Activated CD4-positive, alpha-beta T cell treated with anti-CD3 and anti-CD28 coated beads for 36 hours (primary cell): ENCODE measurements at places on chromosomes 1 and 21.
A peak's percentile ranks its signal among the peaks of the same experiment; 100 is the strongest.

DNA sequence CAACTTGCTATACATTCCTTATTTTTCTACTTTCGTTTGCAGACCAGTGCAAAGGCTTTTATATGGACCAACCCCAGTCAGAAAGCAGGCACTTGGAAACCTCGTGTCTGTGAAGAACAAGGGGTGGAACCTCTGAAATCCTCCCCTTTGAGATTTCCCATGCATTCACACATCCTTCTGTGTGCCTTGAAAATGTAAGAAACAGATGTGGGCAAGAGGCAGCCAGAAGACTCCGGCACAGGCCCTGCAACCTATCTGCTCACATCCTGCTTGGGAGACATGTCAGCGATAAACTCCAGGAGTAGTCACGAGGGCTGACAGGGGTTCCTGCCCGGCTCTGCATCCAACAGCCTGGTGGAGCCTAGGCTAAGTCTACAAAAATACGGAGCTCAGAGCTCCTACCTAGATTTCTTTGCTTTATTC is 42.5 kb downstream of the ETS2 start:
- H3K36me3 ChIP-seq = no peaks in the 10 kb centered on the region
- H3K4me3 ChIP-seq = no peak overlapping the region
- no peak for DNase-seq

GRCh38 chr1:230794431-230794830 is 47.2 kb downstream of the CAPN9 start:
- H3K4me1 ChIP-seq = no peaks in the 10 kb centered on the region
- H3K27me3 ChIP-seq = peaks cover 8% of the 10 kb centered on the region
- H3K36me3 ChIP-seq = no peaks in the 10 kb centered on the region
- H3K27ac ChIP-seq = no peak overlapping the region

GRCh38 chr1:237393632-237394031 is 351.6 kb downstream of the RYR2 start:
- H3K27ac ChIP-seq = no peak overlapping the region
- no peak overlapping the region for H3K4me3 ChIP-seq
- no peak for DNase-seq
- H3K4me1 ChIP-seq = no peaks in the 10 kb centered on the region

- no peak overlapping the region for H3K27ac ChIP-seq
- no peaks in the 10 kb centered on the region for H3K27me3 ChIP-seq
- H3K36me3 ChIP-seq = peaks cover 39% of the 10 kb centered on the region
- H3K4me3 ChIP-seq = peak overlapping the region; percentile 88
These were observed 3.6 kb downstream of the PARP1 start for GRCh38 chr1:226404063-226404903.

DNA sequence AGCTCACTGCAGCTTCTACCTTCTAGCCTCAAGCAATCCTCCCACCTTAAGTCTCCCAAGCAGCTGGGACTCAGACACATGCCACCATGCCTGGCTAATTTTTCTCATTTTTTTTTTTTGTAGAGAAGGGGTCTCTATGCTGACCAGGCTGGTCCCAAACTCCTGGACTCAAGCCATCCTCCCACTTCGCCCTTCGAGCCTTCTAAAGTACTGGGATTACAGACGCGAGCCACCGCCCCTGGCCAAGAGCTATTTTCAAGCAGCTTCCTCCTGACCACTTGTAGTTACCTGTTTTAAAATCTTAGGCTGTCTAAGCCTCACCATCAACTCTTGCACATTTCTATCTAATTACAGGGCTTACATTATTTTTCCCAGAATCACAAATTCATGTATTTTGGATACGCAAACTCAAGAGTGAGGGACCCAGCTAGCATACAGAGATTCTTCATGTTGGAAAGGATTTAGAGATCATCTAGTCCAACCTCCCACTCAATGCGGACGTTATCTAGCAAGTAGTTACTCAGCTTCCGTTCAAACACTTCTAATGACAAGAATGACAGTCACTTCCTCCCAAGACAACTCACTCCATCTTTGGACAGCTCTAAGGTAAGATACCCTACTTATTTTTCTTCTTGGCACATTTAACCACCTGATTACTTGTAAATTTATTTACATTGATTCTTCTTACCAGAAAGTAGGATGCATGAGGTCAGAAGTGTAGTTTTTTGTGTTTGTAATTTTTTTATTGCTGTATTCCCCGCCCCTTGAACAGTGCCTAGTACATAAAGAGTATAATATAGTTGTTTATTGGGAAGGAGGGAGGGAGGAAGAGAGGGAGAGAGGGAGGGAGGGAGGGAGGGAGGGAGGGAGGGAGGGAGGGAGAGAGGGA is 65.4 kb downstream of the LUZP1 start:
- peaks cover 50% of the 10 kb centered on the region for H3K4me1 ChIP-seq
- H3K36me3 ChIP-seq = peaks cover 10% of the 10 kb centered on the region
- no peaks in the 10 kb centered on the region for H3K27me3 ChIP-seq
- H3K4me3 ChIP-seq = peak overlapping the region; percentile 56

- no peak for DNase-seq
- no peak overlapping the region for H3K4me3 ChIP-seq
- no peak overlapping the region for H3K27ac ChIP-seq
- H3K27me3 ChIP-seq = no peaks in the 10 kb centered on the region
- no peaks in the 10 kb centered on the region for H3K4me1 ChIP-seq
These were observed 13.5 kb downstream of the TIE1 start for GRCh38 chr1:43314233-43314632.

DNA sequence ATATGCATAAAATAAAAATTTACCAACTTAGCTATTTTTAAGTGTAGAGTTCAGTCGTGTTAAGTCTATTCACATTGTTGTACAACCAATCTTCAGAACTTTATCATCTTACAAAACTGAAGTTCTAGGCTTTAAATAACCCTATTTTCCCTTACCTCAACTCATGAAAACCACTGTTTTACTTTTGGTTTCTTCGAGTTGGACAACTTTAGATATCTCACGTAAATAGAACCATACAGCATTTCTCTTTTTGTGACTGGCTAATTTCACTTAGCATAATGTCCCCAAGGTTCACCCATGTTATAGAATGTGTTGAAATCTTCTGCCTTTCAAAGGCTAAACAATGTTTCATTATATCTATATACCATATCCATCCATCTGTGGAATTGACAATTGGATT is 819.0 kb upstream of the ADGRL4 start:
- no peaks in the 10 kb centered on the region for H3K4me1 ChIP-seq
- DNase-seq = no peak
- no peak overlapping the region for H3K27ac ChIP-seq
- H3K27me3 ChIP-seq = no peaks in the 10 kb centered on the region
- no peak overlapping the region for H3K4me3 ChIP-seq
- no peaks in the 10 kb centered on the region for H3K36me3 ChIP-seq

DNA sequence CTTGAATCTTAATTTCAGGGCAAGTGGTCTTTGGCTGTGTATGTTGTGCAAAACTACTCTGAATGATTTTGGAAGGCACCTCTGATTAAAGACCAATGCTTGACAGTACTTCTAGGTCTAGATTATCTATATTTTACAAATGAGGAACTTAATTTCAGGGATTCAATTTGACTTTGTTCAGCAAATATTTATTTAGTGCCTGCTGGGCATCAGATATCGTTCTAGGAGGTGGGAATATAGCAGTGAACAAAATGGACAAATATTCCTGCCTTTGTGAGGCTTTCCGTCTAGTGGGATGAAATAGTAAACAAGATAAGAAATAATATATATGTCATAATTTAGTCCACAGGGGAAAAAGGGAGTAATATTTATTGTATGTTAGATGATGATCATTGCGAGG is 4.7 kb downstream of the ZNF326 start:
- H3K4me3 ChIP-seq = no peak overlapping the region
- H3K36me3 ChIP-seq = peaks cover 22% of the 10 kb centered on the region
- H3K4me1 ChIP-seq = peaks cover 39% of the 10 kb centered on the region
- H3K27ac ChIP-seq = no peak overlapping the region
- no peaks in the 10 kb centered on the region for H3K27me3 ChIP-seq

DNA sequence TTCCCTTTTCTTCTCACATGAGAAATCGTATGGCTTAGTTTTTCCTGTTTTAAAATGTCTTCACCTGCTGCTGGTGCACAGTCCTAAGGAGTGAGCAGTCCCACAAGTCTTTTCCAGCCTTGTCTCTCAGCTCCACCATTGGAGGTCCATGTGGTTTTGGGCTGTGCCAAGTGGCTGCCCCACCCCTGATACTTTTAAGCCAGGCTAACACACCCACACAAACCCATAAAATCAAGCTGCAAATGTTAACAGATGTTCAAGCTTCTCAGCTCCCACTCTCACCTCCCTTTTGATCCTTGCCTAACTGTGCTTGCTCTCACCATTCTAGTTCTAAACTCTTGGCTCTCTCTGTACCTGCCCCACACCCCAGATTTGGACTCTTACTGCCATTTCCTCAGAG is 74.5 kb upstream of the COL24A1 start:
- no peak overlapping the region for H3K27ac ChIP-seq
- no peaks in the 10 kb centered on the region for H3K27me3 ChIP-seq
- no peak for DNase-seq
- no peaks in the 10 kb centered on the region for H3K36me3 ChIP-seq

GRCh38 chr1:204445860-204446412 is 34.3 kb upstream of the PPP1R15B start:
- H3K36me3 ChIP-seq = peaks cover 40% of the 10 kb centered on the region
- peak overlapping the region; percentile 86 for H3K27ac ChIP-seq
- H3K4me3 ChIP-seq = no peak overlapping the region
